CD8-positive, alpha-beta T cell (primary cell): ENCODE measurements at places on chromosomes 13 and 19. TPM values are rescaled to one million over a fixed set of nuclear protein-coding genes. Genes with fewer than 3 reads are reported as not detected.

GRCh38 chr13:51727634-51728274 is 76.2 kb downstream of the DHRS12 start:
- DNase-seq: no peak

GRCh38 chr13:65472336-65472735 is 1757.8 kb downstream of the PCDH9 start:
- DNase-seq: no peak

Gene PTH2
- not detected for total RNA-seq

DNA sequence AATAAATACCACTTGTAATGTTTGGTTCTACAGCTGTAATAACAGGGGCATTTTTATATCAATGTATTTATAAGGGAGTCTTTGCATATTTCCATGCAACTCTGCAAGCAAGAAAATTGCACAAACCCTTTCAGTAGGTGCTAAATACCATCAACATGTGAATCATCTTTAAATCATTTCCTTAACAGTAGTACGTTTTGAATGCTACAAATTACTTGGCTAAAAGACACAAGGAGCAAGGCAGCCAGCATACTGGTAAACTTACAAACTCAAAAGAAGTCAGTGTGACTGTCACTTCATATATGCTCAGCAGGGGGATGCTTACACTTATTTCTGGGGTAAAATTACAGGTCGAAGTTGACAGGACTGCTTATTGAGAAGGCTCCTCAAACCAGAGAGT is 402.4 kb downstream of the EFNB2 start:
- DNase-seq: no peak

DNA sequence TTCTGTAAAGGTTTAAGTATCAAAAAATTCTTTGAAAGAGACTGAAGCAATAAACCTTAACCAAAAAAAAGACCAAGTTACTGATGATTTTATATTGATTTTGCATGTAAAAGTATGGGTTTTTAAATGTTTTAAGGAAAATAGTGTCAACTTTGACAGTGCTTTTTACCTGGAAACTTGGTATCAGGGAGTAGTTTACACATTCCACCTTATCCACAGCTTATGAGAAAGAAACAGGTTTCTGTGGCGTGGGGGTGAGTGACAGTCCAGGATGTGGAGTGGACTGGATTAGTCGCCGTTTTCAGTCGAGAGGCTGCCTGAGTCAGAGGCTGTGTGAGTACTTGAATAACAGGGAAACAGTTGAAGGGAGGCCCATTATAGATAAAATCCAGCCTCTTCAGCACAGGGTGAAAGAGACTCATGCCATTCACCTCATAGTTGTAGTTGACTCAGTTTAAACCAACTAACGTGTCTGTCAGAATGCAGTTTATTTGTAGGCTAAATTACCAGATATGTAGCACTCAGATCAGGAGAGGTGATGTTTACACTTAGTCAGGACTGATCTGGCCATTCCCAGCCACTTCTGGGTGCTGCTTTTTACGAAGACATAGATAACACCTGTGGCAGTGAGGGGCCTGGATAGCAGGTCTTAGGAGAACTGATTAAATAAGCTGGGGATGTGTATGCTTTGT is 595 bp upstream of the GPR183 start:
- DNase-seq: peak; percentile 63

DNA sequence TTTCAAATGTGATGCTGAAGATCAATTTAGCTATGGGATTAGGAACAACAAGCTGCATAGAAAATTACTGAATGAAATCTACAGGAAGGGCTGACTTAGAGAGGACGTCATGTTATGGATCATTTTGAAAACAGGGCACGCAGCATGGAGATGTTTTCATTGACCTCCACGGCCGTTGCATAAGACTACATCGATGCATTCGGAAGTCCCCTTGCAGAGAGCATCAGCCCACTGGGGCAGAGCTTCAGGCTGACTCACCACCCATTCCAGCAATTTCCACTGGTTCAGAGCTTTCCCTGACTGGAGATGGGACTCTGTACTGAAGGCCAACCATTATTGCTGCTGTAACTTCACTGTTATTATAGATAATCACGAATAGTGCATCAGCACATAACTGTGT is 305.3 kb downstream of the IRS2 start:
- DNase-seq: no peak

- no peak for DNase-seq
These were observed 20.0 kb downstream of the RAB20 start for GRCh38 chr13:110541526-110541920.
